ENCODE measurements at places on chromosomes 1 and 21.

- DNase-seq, result peak; percentile 66
Measured at GRCh38 chr1:21932127-21932526, 5.0 kb downstream of the HSPG2 start.

DNA sequence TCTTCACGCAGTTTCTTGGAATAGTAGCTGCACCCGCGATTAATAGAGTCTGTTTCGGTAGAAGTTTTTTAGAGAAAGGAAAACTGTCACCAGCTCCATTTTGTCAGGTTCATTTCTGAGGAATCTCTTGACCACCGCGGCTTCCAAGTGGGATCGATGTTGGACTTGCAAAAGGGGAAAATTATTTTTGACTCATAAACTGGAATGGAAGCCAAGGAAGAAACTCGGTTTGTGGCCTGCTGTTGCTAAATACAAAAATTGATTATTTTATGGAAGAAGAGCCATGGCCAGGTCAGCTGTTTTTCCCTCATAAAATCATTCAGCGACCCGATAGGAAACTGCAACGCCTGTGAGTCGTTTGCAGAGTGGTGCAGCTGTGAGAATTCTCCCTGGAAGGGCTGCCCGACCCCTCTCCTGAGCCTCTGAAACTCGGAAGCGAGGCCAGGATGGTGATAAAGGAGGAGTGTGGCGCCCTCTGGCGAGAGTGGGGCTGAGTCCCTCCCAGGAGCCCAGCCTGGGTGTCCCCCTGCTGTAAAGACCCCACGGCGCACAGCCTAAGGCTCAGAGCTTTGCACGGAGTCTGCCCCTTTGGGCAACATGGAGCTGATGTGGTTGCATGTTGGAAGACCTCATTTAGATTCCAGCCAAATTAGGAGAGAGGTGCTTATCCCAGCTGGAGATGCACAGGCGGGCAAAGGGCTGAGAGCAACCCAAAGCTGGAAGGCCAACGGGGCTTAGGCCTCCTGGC is 83.6 kb upstream of the SLC25A33 start:
- no peak for DNase-seq

DNA sequence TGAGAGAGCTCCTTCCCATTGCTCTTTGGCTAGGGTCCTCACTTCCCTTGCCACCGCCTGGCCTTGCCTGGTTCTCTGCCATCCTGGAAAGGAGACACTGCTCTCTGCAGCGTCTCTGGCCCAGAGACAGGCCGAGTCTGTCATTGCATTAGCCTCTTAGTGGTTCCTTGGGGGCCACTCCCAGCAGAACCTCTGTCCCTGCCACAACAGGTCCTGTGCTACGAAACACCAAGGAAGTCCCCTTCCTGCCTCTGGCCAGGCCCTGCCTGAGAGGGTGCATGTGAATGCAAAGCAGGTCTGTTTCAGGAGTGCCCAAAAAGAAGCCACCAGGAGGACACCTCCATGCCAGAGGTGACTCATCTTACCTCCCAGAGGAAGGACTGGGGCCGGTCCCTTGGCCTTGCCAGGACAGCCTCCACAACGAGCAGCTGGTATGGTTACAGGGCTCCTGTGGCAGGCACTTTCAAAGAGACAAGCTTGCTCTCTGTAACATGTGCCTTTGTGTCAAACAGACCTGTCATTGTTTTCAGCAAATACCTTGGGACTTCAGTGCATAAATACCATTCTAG is 59.6 kb downstream of the VPS26C start:
- DNase-seq, result no peak

- no peak for DNase-seq
Measured at GRCh38 chr1:76759171-76759860, 108.0 kb upstream of the ST6GALNAC5 start.

GRCh38 chr1:162856260-162856659 is 4.7 kb downstream of the CCDC190 start:
- DNase-seq, result peak; percentile 85

DNA sequence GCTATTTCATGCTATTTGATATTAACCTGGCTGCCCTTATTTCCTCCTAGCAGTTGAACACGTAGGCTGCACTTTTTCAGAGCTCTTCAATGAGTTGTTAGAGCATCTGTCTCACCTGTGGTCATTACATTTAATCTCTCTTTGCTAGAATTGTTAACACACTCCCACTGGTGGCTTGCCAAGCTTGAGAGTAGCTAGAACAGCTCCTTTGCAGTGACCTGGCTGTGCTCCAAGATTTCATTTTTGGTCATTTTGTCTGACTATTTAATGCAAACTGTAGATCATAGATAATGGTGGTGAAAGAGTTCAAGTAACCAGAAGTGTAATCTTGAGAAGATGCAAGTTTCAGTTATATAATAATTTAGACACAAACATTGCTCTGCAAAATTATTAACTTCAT is 105.6 kb downstream of the LRRC7 start:
- DNase-seq, result no peak

DNA sequence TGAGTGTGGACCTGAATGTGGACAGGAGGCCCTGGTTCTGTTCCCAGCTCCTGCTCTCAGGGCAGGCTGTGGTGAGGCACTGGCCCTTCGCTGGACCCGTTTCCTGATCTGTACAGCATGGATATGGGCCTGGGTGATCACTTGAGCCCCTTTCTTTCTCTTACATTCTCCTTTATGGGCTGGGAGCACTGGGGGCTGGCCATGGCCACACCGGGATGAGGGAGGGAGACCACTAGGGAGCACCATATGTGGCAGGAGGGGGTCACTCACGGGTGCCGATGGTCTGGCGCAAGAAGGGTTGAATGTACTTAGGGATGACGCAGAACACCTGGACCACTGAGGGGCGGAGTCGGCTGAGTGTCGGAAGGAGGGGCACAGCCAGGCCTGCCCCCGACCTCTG is 2.7 kb downstream of the DCST2 start:
- no peak for DNase-seq

DNA sequence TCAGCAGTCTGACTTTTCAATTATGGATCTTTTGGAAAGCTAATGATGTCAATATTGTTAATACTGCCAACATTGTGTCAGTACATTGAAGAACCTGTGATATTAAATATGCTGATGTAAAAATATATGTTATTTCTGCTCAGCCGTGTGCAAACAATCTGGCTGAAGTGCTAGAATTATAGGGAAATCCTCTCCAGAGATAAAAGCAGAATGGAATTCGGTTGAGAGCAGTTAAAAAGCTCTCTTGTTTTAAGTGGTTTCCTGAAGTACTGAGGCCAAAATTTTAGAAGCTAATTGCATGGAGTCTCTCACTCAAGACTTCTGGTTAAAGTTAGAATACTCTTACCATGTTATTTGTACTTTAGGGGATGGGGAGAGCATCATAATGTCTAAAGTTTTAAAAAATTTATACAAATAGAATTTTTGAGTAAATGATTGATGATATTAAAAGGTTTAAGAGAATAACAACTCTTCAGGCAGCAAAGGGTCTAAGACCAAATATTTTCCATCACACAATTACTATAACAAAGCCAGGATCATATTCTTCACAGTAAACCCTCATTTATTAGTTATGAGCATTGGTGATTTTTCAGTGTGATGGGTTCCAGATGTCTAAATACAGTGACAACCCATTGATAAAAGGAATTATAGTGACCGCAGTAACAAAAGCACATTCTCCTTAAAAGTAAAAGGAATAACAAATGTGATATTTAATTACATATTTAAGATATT is 834.2 kb upstream of the CXADR start:
- DNase-seq, result no peak

DNA sequence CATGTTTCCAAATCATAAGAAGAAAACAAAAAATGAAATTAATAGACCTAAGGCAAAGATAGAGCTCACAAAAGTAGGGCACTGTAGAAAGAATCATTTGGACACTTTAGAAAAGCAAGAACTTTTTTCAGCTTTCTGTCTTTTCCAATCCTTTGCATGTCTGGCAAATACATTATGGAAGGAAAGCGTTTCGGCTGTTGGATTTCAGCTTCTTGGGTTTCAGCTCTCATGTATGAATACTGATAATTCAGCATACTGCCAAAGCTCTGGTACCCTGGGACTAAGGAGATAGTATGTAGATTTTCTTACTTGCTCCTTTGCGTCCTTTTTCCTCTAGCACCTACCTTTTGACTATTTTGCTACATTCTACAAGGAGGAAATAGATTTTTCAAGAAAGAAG is 375.9 kb downstream of the BRINP3 start:
- DNase-seq, result no peak

GRCh38 chr1:8815582-8816151 is 1.8 kb downstream of the RERE start:
- DNase-seq, result no peak

- peak; percentile 89 for DNase-seq
Measured at GRCh38 chr1:94036730-94037129, 84.2 kb downstream of the ABCA4 start.

- peak; percentile 47 for DNase-seq
Measured at GRCh38 chr1:221316491-221317056, 425.3 kb downstream of the DUSP10 start.

GRCh38 chr1:22343456-22344328 is 108.0 kb upstream of the ZBTB40 start:
- DNase-seq, result no peak

- DNase-seq, result no peak
Measured at GRCh38 chr1:223140611-223141405, 2.2 kb downstream of the TLR5 start.

GRCh38 chr1:51342591-51343206 is 12.3 kb upstream of the TTC39A start:
- no peak for DNase-seq

DNA sequence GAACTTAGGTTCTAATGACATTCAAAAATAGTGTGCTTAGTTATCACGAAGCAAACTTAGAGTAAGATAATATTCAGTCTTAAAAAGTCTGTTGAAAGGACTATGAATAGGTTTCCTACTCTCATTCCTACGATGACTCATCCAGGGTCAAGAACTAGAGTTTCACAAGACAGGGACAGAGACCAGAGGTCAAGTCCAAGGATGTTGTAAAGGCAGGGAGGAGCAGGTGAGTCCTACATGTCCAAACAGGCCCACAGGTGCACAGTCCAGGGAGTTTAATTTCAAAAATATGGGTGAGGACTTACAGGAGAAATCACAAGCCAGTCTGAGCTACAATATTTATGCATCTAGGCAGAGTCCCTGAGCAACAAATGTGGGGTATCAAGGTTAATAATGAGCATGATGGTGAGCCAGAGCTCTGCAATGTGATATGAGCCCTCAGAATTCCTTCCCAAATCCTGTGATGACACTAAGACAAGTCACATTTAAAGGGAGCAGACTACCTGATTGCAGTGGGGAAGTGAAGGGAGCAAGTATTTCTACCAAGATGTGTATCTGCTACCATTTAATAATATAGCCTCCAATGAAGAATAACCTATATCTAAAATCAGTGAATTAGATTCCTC is 100.0 kb upstream of the NRIP1 start:
- no peak for DNase-seq

- no peak for DNase-seq
Measured at GRCh38 chr1:166271151-166271538, 104.3 kb upstream of the FAM78B start.

GRCh38 chr1:26690576-26691031 is 5.2 kb upstream of the ARID1A start:
- DNase-seq, result no peak

- no peak for DNase-seq
Measured at GRCh38 chr1:84508510-84508909, 2.1 kb upstream of the GNG5 start.

- DNase-seq, result no peak
Measured at GRCh38 chr1:207713529-207713928, 38.3 kb upstream of the CD46 start.

- peak; percentile 54 for DNase-seq
Measured at GRCh38 chr21:27681038-27681437, 714.1 kb upstream of the ADAMTS5 start.

DNA sequence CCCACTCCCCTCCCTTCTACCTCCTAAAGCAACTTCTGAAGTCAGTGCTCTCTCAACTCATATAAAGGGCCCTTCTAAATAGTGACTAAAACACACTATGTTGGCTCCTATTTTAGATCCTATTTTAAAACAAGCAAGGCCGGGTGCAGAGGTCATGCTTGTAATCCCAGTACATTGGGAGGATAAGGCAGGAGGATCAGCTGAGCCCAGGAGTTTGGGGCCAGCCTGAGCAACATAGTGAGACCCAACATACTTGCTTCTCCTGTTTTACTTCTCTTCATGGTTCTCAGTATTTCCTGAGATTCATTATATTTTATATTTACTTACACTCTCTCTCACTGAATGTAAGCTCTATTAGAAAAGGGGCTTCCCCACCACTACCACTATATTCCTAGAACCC is 42.5 kb downstream of the LUZP1 start:
- DNase-seq, result no peak

DNA sequence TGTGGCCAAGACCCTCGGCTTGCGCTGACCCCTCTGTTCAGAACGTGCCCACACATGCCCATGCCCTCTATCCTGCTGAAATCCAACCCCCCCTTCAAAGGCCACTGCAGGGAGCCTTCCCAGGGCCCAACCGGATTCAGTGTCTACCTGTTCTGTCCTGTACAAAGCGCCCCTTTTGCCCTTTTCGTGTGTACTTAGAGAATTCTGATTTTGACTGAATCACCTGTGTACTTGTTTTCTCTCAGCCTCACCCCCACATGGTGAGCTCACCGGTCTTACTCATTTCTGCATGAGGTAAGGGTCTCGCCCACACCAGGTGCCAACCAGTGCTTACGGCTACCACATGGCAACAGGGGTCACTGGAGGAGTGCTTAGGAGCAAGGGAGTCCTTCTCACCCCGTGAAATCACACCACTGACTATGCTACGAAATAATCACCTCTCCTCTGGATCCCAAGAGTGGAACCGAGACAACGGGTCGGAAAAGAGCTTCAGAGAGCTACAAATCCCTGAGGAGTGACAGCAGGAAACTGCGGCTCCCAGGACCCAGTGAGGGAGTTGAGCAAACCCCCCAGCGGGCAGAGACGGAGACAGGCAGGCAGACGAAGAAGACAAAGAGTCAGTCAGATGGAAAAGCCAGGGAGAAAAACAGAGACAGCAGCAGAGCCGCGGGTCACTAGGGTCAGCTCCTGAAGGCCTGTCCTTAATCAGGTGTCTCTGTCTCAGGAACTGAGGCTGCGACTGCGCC is 2.1 kb upstream of the S100A2 start:
- no peak for DNase-seq

DNA sequence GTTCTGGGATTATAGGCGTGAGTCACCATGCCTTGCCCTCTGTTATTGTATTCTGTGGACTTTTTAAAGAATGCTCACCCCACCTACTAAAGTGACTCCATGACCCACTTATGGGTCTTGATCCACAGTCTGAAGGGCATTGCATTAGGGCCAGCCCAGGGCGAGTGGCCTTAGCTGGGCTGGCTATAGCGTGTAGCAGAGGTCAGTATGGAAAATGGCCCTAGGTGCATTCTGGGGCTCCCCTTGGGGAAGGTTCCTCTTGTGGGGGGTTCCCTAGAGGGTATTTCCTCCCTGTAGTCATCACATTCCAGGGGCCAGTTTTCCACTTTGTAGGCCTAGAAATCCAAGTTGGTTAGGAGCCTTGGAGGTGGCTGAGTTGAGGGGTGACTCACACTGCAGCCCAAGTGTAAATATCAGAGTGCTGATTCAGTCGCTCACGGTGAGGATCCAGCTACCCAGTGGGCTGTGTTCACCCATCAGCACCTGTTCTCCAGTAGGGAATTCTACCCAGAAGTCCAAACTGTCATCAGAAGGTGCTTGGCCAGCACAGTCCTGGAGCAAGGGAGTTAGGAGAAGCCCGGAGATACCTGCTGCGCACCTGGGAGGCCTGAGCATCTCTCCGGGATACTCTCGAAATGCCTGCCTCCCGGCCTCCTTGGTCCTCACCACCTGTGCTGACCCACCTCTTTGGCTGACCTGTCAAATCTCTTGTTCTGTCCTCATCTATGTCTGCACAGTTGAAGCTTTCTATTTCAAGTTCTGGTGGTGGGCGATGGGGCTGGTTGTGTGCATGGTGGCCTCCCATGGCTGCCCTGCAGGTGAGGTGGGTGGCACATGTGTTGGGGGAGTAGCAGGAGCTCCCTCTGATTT is 52.2 kb downstream of the NENF start:
- no peak for DNase-seq

GRCh38 chr21:15397258-15397657 is 332.5 kb upstream of the NRIP1 start:
- no peak for DNase-seq
